Glutamatergic neuron (in vitro differentiated cells): ENCODE measurements at places on chromosomes 2 and 18.

DNA sequence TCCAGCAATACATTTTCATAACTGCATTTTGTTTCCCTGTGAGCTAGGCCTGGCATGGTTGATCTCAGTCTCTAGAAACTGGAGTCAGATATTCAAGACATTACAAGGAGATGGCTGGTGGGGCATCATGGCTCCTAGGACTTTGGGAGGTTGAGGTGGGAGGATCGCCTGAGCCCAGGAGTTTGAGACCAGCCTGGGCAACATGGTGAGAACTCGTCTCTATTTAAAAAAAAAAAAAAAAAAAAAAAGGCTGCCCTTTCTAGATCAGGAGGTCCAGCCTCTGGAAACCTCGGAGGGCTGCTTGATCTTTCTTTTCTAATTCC is 362 bp upstream of the VAMP8 start:
- DNase-seq: no peak

GRCh38 chr2:166560022-166560421 is 66.0 kb upstream of the SCN7A start:
- no peak for DNase-seq

DNA sequence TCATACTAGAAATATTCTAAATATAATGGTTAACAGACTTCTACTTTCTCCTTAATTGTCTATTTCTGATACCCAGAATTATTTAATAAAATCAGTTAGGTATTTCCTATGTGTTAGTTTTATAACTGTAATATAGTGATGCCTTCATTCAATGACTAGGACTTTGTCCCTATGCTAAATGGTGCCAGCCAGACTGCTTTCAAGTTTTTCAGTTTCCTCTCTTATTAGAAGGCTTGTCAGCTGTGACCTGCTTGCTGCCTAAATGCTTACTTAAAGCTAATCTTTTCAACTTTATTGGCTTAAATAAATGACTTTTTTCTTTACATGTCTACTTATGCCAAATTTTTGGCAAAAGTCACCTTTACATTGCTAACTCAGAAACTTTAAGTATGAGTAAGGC is 30.7 kb downstream of the BAZ2B start:
- DNase-seq: no peak

- DNase-seq: no peak
Observed at GRCh38 chr2:52639692-52640091, 1127.9 kb upstream of the CHAC2 start.

DNA sequence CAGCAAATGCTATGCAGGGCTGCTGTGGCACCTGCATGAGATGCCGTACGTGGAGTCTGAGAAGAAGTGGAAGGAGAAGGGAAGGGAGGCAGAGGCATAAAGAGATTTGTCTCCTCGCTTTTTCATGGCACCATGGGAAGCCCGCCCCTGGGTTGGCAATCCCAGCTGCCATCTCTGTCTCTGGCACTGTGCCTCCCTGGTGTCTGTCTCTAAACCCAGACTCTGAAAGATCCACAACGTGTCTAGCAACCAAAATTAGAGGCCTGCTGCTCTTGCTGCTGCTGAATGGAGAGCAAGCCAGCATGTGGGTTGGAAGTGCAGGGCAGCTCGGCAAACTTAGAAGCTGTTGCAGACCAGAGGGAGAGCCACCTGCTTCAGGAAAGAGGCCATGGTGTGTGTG is 53.1 kb downstream of the INO80C start:
- DNase-seq: no peak

GRCh38 chr2:32235315-32235714 is 29.4 kb downstream of the NLRC4 start:
- DNase-seq: peak; percentile 30

- no peak for DNase-seq
Observed at GRCh38 chr18:59484131-59484530, 125.1 kb upstream of the LMAN1 start.

- no peak for DNase-seq
Observed at GRCh38 chr2:220504938-220505503, 877.6 kb downstream of the SLC4A3 start.

DNA sequence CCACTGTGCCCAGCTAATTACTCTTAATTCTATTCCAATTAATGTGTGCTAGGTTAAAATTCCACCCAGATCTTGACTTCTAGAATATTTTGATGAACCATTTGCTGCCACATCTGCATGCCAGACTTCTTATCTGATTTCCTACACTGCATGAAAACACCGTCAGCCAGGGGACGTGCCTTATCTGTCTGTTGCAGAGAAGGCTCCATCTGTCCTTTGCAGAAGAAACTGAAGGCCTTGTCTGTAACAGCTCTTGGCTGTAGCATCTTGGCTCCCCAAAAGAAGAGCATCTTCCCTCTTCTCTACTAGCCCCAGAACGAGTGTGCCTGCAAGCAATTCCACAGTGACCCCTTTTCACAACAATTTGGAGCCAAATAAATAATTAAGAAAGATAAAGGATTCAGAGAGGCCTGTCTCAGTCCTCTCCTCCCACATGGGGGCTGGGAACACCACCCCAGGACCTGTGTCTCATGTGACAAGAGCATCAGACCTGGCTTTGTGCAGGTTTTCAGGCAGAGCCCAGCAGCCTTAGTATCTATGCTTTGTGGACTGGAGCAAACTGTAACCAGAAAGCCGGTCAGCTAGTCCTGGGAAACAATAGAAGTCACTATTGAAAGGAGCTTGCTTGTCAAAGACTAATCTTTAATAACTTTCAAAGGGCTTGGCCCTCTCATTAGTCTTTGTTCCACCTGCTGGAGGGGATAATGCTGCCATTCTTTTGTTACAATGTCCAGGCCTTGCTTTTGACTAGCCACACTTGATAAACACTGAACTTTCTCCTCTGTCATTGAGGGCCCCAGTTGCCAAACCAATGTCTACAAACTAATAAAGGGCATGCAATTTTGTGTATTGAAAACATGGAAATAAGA is 84.0 kb upstream of the NEUROD1 start:
- DNase-seq: no peak

GRCh38 chr18:36761186-36761698 is 67.6 kb downstream of the TPGS2 start:
- no peak for DNase-seq

- no peak for DNase-seq
Observed at GRCh38 chr2:232532419-232532818, 6.5 kb downstream of the CHRND start.

DNA sequence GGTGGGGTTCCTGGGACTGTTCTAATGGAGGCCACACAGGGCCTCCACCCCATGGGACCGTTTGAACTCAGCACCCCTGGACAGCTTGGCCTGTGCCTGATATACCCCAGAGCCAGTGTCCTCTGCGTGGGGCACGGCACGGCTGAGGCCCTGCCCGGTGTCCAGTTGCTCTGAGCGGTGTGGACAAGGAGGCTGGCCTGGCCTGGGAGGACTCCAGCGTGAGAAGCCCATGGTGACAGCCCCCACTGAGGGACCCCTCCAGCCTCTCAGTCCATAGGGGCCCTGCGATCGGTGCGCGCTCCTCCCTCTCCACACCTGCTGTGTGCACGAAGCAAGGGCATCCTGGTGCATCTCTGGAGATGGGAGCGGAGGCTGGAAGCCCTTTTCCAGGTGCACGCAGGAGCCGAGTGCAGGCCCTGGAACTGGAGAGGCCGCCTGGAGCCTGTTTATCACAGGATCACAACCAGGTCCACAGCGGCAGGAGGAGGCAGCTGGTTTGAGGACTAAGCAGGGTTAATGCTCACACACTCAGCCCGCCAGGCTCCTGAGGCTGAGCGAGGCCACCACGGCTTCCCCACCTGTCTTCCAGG is 120.2 kb downstream of the PTGR3 start:
- no peak for DNase-seq

DNA sequence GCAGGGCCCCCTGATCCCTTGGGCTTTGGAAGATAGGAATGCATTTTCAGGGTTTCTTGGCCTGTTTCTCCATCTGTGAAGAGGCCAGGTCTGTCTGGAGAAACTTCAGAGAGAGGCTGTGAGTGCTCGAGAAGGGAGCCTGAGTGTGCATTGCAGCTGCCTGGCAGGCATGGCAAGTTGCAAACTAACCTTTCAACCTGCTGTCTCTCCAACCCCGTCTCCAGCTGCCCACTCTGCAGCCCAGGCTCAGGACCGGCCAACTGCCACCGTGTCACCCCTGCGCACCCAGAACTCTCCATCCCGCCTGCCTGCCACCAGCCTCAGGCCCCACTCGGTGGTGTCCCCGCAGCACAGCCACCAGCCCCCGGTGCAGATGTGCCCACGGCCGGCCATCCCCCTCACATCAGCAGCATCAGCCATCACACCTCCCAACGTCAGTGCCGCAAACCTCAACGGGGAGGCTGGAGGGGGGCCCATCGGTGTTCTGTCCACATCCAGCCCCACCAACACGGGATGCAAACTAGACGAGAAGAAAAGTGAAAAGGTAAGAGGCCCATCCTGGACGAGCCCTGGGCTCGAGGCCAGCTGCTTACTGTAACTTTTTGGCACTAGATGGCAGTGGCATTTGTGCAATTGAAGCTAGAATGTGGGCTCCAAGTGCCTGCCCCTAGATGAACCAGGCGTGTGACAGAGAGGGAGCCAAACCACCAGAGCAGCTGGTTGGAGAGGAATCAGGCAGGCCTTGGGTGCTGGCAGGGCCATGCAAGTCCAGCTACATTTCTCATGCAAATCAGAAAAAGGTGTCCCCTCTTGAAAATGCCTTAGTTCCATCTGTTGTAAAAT is 164.6 kb downstream of the SEPTIN10 start:
- no peak for DNase-seq

DNA sequence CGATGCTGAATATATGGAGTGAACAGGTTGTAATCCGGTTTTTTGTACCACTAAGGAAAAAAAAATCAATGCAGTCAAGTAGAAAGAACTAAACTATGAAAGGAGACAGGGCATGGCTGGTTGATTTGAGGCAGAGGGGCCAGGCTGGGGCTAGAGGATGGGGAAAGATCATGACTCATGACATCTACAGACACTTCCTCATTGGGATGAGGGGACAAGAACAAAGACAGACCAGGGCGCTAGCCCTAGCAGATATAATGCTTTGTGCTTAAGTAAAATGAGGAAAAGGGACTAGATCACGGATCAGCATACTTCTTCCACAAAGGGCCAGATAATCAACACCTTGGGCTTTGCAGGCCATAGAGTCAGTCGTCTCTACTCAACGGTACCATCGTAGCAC is 55.8 kb downstream of the ST6GAL2 start:
- no peak for DNase-seq

DNA sequence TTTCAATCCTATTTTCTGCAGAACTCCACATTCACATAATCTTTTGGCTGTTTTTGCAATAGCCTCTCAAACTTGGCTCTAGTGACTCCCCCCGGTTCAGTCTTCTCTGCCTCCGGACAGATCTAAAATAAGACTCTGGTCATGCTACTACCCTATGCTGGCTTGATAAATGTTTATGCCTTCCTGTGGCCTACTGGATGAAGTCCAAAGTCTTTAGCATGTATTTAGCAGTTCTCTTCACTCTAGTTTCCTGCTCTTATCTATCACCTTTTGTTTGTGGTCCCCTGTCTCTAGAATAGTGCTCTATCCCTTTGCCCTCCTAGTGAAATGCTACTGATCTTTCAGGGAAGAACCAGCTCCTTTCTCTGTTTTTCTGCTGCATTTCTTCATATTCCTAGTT is 14.4 kb downstream of the ADCYAP1 start:
- no peak for DNase-seq
